Activated T-cell treated with anti-CD3 and anti-CD28 coated beads for 1 hour (primary cell): ENCODE measurements at places on chromosomes 4 and X.

GRCh38 chr4:176441594-176441993, 121.8 kb downstream of the SPCS3 start:
- no peak for DNase-seq

- peak; percentile 6 for DNase-seq
These were observed 113.3 kb downstream of the ELOVL6 start for GRCh38 chr4:110085131-110085530.

DNA sequence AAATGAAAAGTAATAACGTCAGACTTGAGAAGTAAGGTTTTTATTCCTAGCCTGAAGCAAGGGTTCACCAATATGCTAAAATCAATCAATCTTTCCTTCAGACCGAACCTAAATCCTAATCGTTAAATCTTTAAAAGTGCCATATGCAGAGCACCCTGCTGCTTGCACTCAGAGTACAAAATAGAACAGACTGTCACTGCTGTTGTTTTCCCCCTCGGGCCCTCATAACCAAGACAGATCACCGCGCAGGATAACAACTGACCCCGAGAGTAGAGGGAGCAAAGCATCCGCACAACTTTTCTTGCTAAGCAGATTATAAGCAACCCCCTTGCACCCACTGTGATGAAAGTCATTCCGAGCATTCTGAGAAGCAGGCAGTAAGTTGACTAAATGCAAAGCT, 550.9 kb upstream of the NDST4 start:
- DNase-seq: no peak

- DNase-seq: no peak
These were observed 148.4 kb downstream of the AR start for GRCh38 chrX:67692246-67692645.

DNA sequence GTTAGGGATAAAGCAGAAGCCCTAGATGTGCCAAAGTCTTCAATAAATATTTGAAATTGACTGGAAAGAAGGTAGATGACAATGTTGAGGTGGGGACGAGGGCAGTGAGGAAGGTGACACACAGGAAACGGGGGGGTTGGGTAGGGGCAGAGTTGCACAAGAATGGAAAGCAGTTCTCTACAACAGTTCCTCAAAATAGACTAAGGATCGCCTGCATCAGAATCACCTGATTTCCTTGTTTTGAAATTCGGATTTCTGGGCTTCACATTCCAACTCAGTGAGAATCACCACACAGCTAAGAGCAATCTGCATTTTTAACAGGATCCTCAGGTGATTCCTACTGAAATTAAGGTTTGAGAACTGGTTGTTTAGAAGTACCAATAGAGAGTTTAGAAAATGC, 70.6 kb downstream of the ARFIP1 start:
- DNase-seq: no peak

- no peak for DNase-seq
These were observed 28.6 kb downstream of the TEX13A start for GRCh38 chrX:105191878-105192277.

GRCh38 chr4:139763205-139763604, 97.6 kb downstream of the MGST2 start:
- DNase-seq: no peak

DNA sequence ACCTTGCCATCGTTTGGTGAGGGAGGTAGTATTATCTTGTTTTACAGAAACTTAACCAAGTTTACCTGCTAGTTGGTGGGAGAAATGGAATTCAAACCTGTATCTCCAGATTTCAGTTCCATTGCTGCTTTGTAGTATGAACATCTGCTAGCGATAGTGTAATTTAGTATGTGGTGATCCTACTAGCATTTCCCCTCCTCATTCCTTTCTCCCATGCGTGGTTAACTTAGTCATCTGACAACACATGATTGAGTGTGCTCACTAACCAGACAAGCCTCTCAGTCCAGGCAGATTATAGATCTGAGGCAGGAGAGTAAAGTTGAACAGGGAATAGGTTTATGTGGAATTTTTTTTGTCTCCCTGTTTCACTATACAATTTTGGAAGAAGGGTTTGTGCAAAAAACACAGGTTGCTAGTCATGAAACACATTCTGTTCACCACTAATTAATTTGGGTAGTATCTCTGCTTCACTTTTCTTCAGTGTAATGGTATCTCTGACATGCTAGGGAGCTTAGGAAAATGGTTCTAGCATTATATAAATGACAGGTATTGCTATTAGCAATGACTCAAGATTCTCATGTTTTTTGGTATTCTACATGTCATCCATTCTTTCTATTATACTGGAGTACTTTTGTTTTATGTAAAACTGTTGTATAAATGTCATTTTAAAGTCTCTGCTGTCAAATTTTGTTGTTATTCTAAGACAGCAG, 21.7 kb downstream of the RBPJ start:
- no peak for DNase-seq

- no peak for DNase-seq
These were observed 5.1 kb downstream of the MED28 start for GRCh38 chr4:17619416-17620105.

- no peak for DNase-seq
These were observed 782.8 kb downstream of the RAB28 start for GRCh38 chr4:12701384-12701783.

GRCh38 chr4:119810001-119810400, 181.4 kb upstream of the PDE5A start:
- no peak for DNase-seq

DNA sequence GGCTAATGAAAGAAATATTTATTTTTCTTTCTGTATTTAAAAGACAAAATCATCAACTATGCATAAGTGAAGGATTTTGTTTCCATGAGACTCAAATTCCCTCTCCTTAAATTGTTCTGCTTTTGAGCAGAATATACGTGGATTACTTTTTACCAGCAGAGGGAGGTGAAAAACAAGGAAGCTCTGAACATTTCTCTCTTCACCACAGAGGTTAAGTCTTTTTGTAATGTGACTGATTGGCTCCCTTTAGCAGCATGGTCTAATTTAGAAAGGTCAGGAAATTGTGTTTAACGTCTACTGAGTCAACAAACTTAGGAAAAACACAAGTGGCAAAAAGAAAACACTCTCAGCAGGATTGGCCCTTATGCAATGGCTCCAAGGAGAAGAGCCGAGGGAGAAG, 55.1 kb upstream of the F9 start:
- DNase-seq: no peak

DNA sequence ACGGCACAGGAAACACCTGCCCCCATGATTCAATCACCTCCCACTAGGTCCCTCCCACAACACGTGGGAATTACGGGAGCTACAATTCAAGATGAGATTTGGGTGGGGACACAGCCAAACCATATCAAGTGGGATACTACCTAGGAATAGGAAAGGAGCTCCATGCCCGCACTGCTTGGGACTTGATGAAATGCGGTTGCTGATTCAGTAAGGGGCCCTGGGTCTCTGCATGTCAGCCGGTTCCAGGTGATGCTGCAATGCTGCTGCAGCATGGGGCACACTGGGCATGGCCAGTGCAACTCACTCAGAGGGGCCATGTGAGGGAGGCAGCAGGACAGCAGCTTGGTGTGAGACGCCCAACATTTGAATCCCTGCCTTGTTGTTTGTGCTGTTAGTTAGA, 34.0 kb upstream of the MSX1 start:
- no peak for DNase-seq

GRCh38 chr4:148164557-148164956, 277.7 kb downstream of the NR3C2 start:
- DNase-seq: no peak

DNA sequence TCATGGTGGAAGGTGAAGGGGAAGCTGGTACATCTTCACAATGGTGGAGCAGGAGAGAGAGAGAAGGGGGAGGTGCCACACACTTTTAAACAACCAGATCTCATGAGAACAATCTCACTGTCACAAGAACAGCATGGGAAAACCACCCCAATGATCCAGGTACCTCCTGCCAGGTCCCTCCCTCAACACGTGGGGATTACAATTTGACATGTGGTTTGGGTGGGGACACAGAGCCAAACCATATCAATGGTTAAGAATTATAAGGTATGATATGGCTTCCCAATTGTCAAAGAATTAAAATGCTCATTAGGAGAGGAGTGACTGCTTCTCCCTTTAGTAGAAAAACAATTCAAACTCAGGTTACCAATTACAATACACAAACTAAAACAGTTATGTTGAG, 143.3 kb downstream of the PDLIM5 start:
- no peak for DNase-seq

- DNase-seq: no peak
These were observed 1.7 kb downstream of the MUC7 start for GRCh38 chr4:70473679-70474078.

DNA sequence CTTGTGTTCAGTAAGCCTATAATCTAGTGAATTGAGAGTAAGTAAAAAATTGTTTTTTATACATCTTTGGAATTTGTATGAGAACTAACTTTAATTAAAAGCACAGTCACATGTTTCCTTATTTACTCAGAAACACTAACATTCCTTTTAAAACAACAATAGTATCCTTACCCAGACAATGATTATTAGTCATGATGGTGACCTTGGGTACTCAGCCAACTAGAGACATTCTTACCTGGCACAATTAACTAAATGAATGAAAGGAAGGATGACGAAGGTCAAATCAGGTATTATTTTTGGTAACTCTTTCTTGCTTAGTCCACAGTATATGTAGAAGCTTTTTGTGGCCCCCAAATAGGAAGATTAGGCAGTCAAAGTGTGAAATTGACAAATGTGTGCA, 901.0 kb downstream of the FAT4 start:
- no peak for DNase-seq

GRCh38 chrX:111355523-111356115, 56.4 kb downstream of the DCX start:
- DNase-seq: no peak

DNA sequence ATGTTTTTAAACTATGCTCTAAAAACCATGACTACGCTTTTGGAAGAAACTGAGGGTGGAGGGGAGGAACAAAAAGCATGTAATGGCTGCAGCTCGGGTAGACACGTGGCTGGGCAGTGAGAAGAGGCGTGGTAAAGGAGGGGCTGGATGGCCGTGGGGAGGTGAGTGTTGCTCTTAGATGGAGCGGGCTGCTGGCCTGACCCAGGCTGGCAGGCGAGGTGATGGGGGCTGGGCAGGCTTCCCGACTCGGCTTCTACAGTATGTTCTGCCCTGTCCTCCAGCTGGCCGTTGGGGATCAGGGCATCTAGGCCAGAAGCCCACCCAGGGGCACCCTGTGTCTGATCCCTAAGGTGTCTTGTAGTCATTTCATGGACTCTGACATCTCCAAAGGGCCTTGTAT, 60.7 kb downstream of the EFHC2 start:
- DNase-seq: no peak

GRCh38 chr4:149784018-149784417, 31.6 kb downstream of the IQCM start:
- DNase-seq: no peak

DNA sequence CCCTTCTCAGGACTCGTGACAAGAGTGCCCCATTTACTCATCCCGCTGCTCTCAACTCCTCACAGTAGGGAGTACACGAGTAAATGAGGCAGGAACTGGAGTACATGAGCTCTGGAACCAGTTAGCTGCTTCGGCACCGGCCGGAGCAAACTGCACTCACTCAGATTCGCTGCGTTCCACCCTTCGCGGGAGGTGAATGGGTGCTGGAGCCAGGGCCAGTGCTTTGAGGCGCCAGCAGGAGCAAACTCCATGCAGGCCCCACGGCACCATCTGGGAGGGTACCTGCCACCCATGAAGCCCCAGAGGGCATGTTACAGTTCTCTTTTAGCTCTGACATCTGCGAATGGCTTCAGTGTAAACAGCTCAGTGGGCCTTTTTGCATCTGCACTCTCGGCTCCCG, 315.5 kb upstream of the GK2 start:
- DNase-seq: no peak

- DNase-seq: peak; percentile 6
These were observed 20.4 kb upstream of the FRMPD3 start for GRCh38 chrX:107429090-107429489.

GRCh38 chr4:54986095-54986846, 139.1 kb downstream of the KDR start:
- DNase-seq: no peak

DNA sequence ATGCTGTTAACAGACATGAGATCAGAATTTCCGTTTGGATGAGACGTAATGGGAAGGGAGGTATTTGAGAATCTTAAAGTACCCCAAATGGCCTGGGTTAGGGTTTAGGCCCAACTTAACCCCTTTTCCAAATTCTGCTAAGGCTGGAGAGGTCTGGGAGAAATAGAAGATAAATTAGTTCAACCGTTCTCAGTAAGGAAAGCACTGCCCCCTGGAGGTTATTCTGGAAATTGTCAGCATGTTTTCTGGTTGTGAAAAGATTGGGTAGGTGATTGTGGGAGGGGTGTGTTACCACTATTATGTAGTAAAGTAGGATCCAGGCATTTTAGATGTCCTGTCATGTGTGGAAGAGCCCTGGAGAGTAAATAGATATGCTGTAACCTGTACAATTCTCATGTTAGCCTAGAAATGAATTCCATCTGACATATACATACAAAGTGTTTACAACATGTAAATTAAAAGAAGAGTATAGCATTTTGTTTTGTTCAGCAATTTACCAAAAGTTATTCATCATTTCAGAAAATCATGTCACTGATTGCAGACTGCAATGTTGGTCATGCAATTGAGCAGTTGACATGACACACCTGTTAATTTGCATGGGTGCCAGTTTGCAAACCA, 26.8 kb upstream of the GRXCR1 start:
- DNase-seq: peak; percentile 15

DNA sequence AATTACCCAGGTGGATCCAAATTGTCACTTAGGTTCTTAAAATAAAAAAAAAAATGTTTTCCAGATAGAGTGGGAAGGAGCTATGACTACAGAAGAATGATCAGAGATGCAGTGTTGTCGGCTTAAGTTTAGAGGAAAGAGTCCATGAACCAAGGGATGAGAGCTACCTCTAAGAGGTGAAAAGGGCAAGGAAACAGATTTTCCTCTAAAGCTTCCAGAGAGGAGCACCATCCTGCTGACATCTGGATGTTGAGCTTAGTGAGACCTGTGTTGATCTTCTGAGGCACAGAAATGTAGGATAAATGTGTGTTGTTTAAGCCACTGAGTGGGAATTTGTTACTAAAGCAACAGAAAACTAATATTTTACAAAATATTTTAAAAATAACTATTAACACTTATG, 498.7 kb downstream of the SPOCK3 start:
- DNase-seq: no peak

GRCh38 chr4:31360786-31361185, 640.6 kb downstream of the PCDH7 start:
- no peak for DNase-seq

- DNase-seq: no peak
These were observed 42.5 kb downstream of the TFDP3 start for GRCh38 chrX:133175605-133176004.
